Gastroesophageal sphincter (tissue), 4 donors: ENCODE measurements at places on chromosomes 16 and 17. TPM values are rescaled to one million over a fixed set of nuclear protein-coding genes. Genes with fewer than 3 reads are reported as not detected.

Gene CHD9NB
- total RNA-seq = 0.17 TPM

GRCh38 chr16:8430401-8430800 lies 159.9 kb downstream of the TMEM114 start:
- ATAC-seq = no peak

DNA sequence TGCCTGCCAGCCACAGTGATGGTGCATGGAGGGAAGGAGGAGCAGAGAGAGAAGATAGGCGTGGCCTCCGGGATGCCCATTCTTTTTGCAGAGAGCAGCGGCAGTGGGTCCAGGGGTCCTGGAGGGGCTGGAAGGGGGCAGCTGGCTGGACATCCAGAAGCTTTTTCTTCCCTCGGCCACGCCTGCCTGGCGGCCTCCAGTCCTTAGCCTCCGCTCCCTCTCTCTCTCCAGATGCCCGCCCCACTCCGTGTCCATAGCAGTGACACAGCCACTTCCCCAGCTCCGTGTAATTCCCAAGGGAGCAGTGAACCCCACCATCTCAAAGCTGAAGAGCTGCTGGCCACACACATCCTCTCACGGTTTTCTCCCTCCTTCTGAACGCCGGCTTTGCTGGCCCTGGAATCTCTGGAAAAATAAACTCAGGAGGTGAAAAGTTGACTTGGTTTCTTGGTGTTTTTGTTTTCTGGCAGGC lies 26.3 kb upstream of the CDC42EP4 start:
- ATAC-seq = no peak

- no peak for ATAC-seq
Observed at GRCh38 chr17:82668024-82668630, 19.9 kb upstream of the WDR45B start.

DNA sequence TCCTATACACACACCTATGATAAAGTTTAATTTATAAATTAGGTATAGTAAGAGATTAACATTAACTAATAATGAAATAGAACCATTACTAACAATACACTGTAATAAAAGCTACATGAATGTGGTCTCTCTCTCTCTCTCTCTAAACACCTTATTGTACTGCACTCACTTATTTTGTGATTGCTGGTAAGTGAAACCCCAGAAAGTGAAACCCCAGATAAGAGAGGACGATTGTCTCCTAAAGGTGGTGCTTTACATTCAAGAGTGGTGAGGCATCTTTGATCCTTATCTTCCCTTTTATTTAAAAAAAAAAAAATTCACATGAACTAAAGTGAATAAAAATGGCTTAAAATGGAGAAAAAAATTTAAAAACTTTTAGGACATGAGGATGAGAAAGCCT lies 80.1 kb upstream of the TRAP1 start:
- no peak for ATAC-seq

Gene SMIM5
- 4.0 TPM for total RNA-seq

GRCh38 chr16:8931859-8932258 lies 31.8 kb downstream of the USP7 start:
- no peak for ATAC-seq

DNA sequence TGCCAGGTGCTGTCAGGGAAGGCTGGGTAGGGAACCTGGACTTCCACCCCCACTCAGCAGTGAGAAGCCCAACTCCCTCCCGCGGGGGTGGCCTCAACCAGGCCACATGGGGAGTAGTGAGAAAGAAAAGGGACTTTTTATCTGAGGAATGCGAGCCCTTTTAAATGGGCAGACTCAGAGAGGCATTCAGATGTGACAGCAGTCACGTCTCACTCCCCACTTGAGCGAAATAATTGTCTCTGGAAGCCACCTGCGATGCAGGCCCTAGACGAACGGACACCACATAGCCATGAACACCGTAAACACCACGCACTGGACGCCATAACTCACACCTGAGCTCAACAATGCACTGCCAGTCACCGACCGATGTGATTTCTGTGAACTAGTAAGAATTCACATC lies 11.9 kb upstream of the CD300E start:
- ATAC-seq = no peak

- no peak for ATAC-seq
Observed at GRCh38 chr16:72677662-72678447, 370.1 kb downstream of the ZFHX3 start.

DNA sequence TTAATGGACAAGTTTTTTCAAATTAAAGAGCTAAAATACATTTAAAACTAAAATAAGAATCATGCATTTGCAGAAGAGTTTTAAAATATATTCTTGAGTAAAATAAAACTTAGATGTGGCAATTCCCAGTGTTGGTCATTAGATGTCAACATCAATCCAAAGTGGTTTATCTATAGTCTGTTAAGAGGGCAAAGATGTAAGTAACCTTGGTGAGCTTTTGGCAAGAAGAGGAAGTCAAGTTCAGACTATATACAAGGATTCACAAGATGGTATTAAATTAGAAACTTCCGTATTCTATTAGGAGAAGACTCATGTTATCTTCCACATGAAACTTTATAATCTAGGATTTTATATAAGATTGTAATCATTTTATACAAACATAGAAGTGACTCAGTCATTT lies 73.1 kb downstream of the CEP95 start:
- ATAC-seq = no peak

Gene KIF18B
- 0.27 TPM for total RNA-seq

- no peak for ATAC-seq
Observed at GRCh38 chr16:6897876-6898485, 434.7 kb upstream of the RBFOX1 start.

Gene C16orf46
- total RNA-seq = not detected

DNA sequence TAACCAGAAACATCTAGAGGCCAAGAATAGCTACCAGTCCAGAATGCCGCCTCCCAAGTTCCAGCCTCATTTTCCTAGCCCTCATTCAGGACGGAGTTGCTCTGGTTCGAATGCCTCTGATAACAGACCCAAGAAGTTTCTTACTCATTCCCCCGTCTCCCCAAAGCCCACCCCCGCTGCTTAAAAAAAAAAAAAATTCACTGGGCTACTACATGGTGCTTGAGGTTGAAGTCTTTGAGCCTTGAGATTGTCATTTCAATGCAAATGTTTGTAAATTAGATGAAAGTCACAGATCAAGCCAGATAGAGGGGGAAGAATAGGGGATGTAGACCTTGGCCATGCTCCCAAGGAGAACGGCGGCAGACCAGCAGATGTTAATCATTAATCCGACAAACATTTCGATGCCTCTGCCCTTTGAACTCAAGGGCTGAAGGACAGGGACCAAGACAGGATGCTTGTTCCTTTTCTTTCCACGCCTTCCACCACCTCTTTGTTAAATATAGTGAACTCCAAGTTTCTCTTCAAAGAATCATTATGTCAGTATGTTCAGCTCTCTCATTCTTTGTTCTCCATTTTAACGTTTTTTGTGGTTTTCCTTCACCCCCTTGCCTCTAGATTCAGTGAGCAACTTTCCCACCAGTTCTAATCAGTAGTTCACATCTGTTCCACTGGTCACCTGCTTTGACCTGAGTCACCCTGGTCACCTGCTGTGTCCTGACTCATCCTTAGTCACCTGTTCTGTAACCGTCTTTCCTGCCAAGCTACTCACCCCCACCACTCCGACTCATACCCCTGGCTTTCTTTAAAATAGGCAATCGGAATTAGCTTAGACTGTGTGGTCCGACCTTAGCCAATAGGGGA lies 190.3 kb downstream of the CPPED1 start:
- no peak for ATAC-seq

Gene PNPO
- total RNA-seq = 23.4 TPM

- no peak for ATAC-seq
Observed at GRCh38 chr16:78648517-78648916, 549.1 kb downstream of the WWOX start.

GRCh38 chr16:30556125-30556473 lies 2.1 kb downstream of the ZNF764 start:
- no peak for ATAC-seq

Gene CD300LF
- not detected for total RNA-seq

Gene KRTAP9-2
- not detected for total RNA-seq

Gene NPTX1
- total RNA-seq = 4.8 TPM

Gene CA5A
- total RNA-seq = not detected

DNA sequence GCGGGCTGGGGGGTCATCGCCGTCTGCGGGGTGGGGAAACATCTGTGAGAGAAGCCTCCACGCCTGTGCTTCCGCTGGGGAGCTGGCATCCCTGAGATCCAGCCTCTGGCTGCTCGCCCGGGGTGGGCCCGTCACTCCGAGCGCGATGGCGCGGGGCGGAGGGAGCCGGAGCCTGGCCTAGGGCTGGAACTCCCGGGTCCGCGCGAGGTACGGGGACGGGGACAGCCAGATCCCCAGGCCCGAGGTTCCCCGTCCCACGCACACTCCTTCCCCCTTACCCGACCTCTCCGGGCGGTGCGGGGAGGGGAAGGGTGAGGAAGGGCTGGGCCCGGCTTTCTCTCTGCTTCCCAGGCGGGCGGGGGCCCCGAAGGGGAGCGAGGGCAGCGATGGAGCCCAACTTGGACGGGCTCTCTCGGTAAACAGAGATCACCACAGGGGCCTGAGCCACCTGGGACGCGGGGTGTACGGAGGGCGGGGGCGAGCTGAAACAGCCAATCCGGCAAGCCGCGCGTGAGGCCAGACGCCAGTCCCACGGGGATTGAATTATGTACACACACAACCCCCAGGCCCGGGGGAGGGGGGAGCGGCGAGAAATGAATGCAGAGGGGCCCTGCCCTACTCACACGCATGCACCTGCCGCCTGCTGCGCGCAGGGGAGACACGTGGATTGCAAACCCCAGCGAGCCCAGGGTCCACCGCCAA lies at the start of gene SLC16A11:
SLC16A11 (minus strand) TSS at position 596 of the 702 bp plus-strand sequence; CDS start at position 17, 579 bp downstream.
- ATAC-seq = peak; percentile 57

DNA sequence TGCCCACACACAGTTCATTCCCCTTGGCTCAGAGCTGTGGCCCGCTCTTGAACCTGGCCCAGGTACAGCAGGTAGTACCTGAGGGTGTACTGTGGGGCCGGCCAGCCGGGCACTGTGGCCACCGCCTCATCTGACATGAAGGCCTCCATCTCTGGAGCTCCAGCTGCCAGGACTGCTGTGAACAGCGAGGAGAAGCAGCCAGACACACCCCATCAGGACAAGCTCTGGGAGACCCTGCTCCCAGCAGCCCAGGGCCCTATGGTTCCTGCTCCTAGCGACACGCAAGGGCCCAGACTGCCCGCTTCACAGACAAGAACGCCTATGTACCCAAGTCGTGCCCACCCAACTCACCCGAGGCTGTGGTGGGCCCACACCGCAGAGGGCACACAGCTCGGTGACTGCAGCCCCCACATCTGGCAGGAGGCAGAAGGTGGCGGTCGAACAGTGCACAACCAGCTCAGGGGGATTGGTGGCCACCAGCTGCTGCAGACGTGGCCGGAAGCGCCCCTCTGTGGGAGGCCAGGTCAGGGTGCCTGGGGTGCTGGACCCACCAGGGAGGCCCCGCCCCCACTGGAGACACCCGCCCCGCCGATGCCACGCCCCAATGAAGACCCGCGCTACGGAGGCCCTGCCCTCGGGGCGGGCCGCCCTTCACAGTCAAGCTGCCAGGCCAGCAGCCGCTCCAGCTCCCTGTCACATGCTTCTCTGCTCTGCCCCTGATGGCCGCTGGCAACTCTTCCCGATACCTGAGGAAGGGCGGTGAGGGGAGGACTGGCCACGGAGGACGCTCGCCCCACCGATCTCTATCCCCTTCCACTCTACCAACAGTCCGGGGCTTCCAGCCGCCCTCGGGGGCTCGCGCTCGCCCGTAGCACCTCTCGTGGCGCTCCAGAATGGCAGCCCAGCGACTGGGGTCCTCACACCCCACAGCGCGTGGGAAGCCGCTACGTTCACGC lies 1.1 kb upstream of the STUB1 start:
- ATAC-seq = peak; percentile 17

DNA sequence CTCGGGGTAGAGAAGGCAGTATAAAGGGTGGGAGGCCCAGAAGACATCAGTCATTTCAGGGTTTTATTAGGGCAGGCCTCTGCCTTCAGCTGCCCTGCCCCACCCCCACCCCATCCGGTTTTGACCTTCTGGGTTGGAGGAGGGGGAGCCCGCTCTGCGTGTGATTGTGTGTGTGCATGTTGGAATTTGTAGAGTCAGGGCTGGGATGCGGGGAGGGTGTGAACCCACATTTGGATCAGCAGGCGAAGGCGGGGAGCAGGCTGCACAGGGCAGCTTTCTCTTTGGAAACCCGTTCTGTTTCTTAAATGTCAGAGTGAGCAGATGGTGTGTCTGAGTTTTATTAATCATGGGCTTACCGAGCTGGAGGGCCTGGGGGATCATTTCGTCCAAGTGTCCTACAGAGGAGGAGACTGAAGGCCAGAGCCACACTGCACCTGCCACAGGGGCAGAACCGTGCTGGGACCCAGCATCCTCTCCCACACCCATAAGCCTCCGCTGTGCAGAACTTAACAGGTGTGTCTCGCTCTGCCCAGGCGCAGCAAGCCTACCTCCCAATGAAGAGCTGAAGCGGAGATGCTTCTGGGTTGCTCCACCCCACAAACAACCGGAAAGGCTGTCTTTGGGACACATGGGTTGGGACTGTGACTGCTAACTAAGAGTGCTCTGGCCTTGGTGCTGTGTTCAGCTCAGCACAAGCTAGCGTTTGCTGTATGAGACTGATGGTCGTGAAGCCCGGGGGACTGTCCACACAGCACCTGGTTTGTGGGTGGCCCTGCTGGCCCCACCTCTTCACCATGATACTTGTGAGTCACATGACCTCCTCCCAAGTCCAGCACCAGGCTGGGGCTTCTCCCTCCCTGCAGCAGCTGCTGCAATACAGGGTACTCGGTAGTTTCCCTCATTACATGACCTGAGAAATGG lies 70.9 kb upstream of the GSE1 start:
- ATAC-seq = no peak

GRCh38 chr16:55179852-55180585 lies 144.0 kb upstream of the IRX6 start:
- no peak for ATAC-seq

Gene BCAS3
- 18.8 TPM for total RNA-seq

Gene EPX
- not detected for total RNA-seq

Gene SLFN12
- total RNA-seq = 3.6 TPM
